ENCODE measurements at places on chromosomes 2 and 18. TPM values are rescaled to one million over a fixed set of nuclear protein-coding genes. Genes with fewer than 3 reads are reported as not detected.
A peak's percentile ranks its signal among the peaks of the same experiment; 100 is the strongest.

DNA sequence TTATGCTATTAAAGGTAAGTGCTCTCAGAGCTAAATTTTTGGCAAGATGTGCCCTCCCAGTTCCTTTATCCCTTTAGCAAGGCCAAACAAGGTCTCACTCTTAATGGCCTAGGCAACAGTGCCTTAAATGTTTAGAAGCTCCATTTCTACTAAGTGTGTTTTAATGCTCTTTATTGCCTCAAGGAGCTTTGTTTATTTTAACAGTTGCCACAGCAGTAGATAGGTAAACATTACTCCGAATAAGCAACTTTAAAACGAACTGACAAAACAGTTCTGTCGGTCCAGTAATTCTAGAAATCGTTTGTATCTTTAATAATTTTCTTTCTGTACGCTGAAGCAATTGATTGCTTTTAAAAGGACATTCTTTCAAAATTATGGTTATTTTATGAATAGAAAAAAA, 74.5 kb downstream of the PIEZO2 start:
- no peak for DNase-seq

The GAREM1 gene
- total RNA-seq, result 0.39 TPM

GRCh38 chr2:21407851-21408250, 284.1 kb downstream of the TDRD15 start:
- no peak for DNase-seq

GRCh38 chr2:138183705-138184104, 219.4 kb downstream of the HNMT start:
- DNase-seq, result no peak

The BCL2 gene
- total RNA-seq, result 133 TPM

GRCh38 chr2:939936-940601, 10.6 kb upstream of the SNTG2 start:
- DNase-seq, result no peak

DNA sequence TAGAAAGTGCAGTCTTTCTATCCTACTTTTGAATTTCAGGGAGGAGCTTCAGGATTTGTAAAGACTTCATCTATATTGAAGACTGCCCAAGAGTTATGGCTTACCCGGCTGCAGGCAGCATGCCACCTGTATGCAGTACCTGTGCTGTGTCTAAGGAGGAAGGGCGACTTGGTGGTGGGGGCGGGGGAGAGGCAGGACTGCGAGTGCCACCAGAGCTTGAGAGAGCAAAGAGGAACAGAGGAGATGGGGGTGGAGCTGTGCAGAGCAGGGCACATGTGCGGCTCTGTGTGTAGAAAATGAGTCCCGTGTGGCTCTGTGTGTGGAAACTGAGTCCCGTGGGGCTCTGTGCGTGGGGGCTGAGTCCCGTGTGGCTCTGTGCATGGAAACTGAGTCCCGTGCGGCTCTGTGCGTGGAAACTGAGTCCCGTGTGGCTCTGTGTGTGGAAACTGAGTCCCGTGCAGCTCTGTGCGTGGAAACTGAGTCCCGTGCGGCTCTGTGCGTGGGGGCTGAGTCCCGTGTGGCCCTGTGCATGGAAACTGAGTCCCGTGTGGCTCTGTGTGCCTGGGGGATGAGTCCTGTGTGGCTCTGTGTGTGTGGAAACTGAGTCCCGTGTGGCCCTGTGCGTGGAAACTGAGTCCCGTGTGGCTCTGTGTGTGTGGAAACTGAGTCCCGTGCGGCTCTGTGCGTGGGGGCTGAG, 43.2 kb downstream of the LDLRAD4 start:
- no peak for DNase-seq

The LRATD1 gene
- total RNA-seq, result not detected

DNA sequence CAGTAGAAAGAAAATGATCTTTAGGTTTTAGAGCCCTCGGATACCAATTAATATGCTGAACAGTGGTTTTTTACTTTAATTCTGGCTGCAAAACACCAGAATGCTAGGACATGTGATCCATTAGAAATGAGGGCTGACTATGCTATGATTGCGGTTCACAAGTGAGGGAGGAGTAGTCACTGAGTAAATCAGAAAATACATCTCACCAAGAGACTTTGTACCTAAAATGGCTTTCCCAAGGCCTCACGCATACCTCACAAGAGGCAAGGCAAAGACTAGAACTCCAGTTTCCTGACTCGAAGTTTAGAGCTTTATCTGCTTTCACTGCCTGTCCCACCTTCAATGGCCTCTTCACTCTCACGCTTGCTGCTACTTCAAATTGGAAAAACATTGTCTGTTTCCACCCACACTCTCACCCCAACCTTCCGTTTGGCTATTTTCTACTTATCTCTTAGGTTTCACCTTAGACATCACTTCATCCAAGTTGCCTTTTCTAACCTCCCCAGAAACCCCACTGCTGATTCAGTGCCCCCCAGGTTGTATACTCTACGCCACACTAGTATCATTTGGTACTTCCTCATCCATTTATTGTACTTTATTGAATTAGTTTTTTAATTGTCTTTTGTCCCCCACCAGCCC, 5.1 kb upstream of the MBD2 start:
- DNase-seq, result peak; percentile 19

GRCh38 chr2:235756491-235756890, 262.6 kb downstream of the AGAP1 start:
- no peak for DNase-seq

GRCh38 chr2:113148606-113149552, 21.5 kb downstream of the IL1RN start:
- no peak for DNase-seq

DNA sequence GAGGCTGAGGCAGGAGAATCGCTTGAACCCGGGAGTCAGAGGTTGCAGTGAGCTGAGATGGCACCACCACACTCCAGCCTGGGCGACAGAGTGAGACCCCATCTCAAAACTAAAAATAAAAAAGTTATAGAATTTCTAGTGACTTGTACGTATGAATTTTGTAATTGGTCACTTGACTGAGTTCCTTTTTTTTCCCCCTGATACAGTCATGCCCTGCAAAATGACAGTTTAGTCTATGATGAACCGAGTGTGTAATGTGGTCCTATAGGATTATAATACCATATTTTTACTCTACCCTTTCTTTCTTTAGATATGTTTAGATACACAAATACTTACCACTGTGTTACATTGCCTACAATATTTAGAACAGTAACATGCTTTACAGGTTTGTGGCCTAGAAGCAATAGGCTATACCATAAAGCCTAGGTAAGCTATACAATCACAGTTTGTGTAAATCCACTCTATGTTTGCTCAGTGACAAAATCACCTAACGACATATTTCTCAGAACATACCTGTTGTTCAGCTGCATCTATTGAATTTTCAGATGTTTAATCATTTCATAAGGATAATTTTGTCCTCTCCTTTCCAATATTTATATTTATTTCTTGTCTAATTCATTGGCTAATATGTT, 25.4 kb downstream of the SOCS6 start:
- DNase-seq, result no peak

DNA sequence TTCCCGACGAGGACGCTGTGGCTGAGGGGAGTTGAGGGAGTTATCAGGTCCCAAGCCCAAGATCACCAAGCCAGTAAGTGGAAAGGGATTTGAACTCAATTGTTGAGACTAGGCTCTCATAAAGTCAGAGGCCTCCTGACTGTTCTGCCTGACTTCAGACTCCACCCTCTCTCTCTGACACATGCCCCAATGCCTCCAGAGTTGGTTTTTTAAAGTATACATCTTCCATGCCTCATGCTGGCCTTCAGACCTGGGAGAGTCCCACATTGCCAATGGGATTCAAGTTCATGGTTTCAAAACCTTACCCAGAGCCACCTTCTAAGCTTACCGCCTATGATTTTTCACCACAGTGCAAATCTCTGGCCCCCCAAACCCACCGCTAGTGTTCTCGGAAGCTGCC, 100.8 kb downstream of the RTN4 start:
- DNase-seq, result no peak

The TRIM43 gene
- total RNA-seq, result not detected

The ACTG2 gene
- total RNA-seq, result 0.22 TPM

GRCh38 chr2:220243571-220243970, 616.1 kb downstream of the SLC4A3 start:
- DNase-seq, result no peak

GRCh38 chr2:117968722-117969121, 45.1 kb downstream of the CCDC93 start:
- DNase-seq, result no peak

GRCh38 chr2:181178823-181179412, 198.5 kb downstream of the UBE2E3 start:
- peak; percentile 44 for DNase-seq

The CPLX4 gene
- not detected for total RNA-seq

GRCh38 chr2:108048752-108049151, 62.4 kb downstream of the SLC5A7 start:
- no peak for DNase-seq

DNA sequence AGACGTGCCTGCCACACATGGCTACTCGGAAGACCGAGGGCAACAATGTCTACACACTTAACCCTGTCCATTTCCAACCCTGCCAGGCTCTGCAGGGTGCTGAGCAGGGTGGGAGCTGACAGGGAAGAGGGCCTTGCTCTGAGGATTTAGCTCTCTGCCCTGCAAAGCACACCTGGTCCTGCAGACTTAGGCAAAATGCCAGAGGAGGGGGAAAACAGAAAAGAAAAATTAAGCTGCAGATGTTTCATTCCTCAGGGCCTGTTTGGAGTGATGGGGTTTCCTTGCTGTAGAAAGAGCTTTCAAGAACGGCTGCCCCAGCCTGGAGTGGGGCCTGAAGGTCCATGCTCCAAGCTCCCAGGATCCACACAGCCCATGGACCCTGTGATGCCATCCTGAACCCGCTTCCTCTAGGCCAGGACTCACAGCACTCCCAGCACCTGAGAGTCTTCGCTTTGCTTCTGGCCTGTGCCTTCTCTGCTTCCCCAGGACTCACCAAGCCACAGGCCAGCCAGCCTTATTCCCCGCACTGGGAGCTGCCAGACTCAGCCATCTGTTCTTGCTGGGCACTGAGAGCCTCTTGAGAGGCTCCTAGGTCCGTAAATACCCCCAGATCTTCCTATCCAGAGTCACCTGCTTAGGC, 9.1 kb upstream of the TEX51 start:
- DNase-seq, result no peak

DNA sequence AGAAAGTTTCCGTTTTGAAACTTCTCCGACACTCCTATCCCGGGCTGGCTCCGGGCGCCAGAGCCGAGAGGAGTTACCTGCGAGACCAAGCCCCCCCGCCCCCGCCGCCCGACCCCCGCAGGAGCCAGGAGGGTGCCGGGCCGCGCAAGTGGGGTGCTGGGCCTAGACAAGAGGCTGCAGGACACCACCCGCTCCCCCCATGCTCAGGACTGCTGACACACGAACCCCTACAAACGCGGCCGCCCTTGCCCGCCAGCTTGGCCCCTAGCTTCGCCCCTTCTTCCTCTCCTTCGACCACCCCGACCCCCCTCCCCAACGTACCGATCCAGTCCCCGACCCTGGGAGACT, 497 bp downstream of the PLA2R1 start:
- no peak for DNase-seq

DNA sequence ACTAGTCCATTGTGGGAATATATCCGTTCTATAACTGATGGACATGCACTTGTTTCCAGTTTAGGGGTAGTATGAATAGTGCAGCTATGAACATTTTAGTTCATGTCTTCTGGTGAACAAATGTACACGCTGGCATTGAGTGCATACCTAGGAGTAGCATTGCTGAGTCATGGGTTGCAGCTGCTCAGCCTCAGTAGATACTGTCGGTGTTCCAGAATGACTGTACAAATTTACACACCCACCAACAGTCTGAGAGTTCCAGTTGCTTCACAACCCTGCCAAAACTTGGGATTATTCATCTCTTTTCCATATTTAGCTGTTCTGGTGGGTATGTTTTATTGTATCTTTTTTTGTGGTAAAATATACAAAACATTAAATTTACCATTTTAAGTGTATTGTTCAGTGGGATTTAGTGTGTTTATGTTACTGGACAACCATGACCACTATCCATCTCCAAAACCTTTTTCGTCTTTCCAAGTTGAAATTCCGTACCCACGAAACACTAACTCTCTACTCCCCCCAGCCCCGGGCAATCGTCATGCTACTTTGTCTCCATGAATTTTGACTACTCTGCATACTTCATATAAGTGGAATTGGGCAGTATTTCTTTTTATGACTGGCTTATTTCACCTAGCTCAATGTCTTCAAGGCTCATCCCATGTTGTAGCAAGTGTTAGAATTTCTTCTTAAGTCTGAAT, 281.0 kb downstream of the PRKCE start:
- DNase-seq, result no peak

DNA sequence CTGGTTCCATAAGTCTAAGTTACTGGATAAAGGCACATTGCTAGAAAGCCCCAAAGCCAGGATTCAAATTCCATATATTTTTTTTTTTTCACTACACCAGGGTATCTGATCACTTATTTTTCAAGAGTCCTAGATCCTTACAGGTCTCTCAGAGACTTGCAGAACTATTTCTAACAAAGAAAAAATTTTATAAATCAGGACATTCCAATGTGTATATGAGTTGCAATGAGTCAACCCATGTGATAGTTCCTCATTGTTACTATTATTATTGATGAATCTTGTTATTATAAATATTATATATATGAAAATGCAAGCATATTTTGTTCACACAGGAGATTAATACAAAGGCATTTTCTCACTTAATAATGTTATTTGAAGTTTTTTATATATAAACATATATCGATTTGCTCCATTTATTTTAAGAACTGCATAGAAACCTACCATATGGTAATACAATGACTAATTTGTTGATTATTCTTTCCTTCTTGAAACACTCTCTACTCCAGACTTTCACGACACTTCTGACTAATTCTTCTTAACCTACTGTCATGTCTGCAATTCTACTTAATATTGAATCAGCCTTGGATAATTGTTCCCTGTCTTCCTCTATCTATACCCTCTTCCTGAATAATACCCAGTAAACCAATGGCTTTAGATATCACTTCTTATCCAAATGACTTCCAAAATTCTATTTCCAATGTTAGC, 968.4 kb upstream of the NRXN1 start:
- no peak for DNase-seq

DNA sequence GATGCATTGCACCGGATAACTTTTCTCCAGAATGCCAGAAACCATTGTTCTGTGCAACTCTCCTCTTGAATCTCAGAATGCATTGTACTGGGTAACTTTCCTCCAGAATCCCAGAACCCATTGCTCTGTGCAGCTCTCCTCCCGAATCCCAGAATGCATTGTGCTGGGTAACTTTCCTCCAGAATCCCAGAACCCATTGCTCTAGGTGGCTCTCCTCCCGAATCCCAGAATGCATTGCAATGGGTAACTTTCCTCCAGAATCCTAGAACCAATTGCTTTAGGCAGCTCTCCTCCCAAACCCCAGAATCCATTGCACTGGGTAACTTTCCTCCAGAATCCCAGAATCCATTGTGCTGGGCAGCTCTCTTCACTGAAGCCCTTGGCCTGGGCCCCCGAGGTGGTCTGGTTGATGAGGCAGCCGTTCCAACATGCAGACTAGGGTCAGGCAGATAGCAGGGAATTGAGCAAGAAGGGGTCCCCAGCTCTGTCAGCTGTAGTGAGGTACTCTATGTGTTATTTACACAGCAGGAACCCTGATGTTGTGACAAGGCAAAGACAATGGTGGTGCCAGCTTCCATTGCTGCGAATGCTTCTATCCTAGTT, 9.4 kb downstream of the FOSL2 start:
- no peak for DNase-seq
